ENCODE measurements at places on chromosomes 2 and 18.

DNA sequence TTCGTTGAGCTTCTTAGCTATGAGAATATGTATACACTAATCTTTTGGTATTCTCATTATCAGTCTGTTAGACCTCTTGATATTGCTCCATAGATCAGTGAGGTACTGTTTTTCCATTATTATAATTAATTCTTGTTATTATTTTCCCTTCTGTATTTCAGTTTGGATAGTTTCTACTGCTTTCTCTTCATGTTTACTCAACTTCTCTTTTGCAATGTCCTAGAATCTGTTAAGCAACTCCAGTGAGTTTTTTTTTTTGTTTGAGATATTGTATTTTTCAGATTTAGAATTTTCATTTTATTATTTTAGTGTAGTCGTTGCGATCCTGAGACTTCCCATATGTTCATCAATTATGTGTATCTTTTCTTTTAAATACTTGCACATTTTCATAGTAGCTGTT, 260.8 kb downstream of the SETBP1 start:
- DNase-seq = no peak

GRCh38 chr18:44041553-44041952, 639.1 kb upstream of the SETBP1 start:
- DNase-seq = no peak

GRCh38 chr18:3086871-3087270, 73.9 kb upstream of the LPIN2 start:
- DNase-seq = no peak

DNA sequence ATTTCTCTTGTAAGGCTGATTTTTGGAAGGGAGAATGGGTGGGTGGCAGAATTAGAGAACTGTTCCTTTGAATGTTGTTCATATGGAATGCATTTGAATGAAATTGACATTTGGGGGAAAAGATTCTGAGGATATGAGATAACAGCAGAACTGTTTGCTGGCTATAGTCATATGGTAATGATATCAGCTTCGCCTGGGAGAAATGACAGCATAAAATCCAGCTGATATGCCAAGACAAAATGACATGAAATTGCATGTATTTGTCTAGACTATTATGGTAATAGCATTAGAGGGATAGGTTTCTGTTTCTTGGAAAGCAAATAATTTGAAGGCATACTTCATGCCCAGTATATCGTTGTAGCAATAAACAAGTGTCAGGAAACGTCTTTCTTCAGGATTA, 150.8 kb upstream of the SPATS2L start:
- DNase-seq = no peak

DNA sequence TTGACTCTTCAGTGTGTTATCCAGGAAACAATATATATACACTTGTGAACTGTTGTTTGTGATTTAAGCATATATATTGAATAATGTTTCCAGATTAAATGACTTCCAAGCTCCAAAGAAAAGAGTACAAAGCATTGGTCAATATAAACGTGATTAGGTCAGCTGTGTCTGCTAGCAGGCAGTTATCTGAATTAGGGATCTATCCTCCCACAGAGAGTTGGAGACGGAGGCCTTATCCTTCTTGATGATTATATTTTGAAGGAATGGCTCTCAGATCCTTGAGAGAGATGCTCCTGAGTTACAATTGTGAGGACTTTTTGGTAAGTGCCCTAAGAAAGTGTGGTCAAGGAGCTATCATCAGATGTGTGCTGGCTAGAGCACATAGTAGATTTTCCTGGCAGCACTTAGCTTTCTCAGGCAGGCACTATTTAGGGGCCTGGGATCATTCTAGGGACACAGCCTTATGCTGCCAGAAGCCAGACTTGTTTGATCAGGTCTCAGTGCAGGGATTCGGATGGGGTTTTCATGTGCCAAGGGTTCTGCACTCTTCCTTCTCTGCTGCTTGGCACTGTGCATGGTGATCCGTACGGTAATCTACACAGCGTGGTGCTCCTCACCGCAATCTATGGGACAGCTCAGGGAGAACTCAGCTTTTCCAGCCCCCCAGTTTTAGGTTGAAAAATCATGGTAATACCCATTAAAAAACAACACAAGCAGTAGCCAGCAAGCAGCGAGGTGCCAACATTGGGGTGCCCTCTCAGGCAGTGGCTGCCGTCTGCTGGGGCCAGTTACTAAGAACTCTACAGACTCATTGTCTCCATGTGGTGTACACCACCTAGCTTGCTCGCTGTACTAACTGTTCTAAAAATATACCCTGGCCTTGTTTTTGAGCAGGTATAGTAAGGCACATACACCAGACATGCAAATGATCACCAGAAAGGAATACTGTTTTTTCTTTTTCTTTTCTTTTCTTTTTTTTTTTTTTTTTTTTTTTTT, 8.0 kb upstream of the ZDBF2 start:
- no peak for DNase-seq

DNA sequence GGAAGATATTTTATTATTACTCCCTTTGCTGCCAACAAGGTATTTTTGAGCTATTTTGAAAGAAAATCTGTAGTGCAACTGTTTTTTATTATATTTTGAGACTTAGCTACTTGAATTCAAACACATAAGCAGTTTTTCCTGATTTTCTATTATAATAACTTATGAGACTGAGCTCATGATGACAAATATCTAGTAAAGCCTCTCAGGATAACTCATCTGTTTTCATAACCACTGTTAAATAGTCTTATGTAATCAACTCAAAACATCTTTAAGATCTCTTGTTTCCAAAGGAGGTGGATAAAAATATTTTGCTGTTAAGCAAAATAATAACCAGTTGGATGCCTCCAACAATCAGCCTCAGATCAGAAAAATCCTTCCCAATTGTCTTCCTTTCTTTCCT, 21.9 kb upstream of the PPP1CB start:
- DNase-seq = no peak

DNA sequence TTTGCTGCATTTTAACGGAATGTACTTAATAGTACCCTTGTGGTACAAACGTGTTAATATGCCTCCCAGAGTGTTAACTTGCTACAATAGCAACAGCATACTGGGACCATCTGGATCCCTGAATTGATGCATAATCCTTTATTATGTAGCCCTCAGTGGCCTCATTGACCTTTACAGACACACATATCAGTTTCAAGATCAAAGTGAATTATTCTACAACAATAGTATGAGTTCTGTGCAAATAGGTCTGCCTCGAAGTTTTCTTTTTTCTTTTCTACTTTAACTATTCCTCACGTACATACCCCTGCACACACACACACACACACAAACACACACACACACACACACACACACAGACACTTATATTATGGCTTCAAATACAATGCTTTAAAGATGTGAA, 1622.1 kb downstream of the LRP1B start:
- no peak for DNase-seq

- DNase-seq = no peak
Measured at GRCh38 chr18:48609820-48610815, 71.3 kb downstream of the CTIF start.

- DNase-seq = no peak
Measured at GRCh38 chr18:66724664-66725356, 120.9 kb upstream of the CDH19 start.

Measured in HTR-8/SVneo (cell line).